ENCODE measurements at places on chromosomes 7 and 10.

DNA sequence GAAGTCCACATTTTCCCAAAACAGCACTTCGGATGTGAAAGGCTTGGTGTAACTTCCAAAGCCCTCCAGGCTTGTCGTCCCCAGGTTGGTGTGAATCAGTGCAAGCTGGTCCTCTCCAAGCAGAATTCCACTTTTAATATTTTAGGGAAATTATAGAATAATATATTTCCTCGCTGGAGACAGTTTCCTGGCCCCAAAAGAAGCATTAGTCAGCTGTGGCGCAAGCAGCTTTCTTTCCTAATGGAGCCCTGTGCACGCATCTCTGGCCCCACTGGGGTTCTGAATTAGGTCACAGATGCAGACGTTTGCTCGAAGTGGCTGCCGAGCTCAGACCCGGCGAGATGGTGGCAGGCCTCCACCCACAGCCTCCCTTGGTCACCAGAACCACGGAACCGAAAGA, 33.3 kb upstream of the MNX1 start:
- DNase-seq = no peak

DNA sequence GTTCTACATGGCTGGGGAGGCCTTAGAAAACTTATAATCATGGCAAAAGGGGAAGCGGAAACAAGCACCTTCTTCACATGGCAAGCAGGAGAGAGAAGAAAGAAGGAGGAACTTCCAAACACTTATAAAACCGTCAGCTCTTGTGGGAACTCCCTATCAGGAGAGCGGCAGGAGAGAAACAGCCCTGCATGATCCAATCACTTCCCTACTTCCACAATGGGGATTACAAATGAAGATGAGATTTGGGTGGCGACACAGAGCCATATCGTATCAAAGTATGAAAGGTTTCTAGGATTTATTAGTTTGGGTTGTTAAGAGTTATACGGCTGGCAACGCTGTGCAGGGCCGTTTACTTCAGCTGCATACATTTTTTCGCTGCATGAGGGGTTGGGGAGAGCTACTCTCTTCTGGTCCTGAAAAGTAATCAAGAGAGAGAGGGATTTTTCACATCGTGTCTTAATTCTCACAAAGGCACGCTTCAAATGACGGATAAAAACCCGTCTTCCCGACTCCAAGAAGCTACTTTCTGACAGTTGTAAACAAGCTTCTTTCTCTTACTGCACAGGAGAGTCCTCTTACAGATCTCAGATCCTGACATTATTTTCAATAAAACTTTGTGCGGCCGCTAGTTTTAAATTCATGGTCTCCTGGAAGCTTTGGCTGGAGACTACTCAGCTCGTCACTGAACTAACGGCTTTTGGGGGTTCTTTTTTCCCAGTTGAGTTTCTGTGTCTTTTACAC, 751 bp upstream of the GTPBP10 start:
- DNase-seq = peak; percentile 41

DNA sequence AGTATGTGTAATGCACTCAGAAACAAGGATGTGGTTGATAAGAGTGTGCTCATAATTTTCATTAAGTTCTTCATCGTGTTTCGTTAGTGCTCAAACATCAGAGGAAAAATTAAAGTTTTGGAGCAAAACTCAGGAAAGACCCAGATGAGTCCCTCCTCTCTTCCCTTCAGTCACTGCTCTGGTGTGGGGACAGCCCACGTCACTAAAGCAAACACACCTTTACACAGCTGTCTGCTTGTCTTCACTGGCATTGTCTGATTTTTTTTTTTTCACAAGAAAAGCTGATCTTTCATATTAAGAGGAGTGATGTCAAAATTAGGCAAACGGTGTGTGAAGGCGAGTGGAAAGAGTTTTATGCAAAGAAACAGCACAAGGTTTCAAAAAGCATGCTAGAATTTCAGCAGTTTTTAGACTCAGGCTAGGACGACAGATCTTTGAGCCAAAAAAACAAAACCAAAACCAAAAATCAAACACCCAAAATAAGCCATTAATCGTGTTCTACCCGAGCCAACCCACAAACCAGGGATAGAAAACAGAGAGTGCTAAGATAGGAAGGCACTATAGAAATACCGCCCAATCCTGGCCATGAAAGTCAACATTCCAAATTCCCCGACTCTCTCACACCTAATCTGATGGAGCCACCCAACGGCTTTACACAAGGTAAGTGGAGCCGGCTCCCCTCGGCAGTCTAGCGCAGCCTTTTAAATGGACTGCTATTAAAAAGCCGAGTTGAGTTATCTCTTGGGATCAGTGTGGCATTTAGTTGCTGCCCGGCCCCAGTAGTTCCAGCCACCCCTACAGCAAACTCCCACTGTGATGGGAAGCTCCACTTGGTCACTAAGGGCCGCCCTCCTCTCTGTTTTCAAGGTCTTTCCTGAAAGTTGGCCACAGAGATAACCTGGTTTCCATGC, 27.9 kb upstream of the GATA3 start:
- DNase-seq = no peak

DNA sequence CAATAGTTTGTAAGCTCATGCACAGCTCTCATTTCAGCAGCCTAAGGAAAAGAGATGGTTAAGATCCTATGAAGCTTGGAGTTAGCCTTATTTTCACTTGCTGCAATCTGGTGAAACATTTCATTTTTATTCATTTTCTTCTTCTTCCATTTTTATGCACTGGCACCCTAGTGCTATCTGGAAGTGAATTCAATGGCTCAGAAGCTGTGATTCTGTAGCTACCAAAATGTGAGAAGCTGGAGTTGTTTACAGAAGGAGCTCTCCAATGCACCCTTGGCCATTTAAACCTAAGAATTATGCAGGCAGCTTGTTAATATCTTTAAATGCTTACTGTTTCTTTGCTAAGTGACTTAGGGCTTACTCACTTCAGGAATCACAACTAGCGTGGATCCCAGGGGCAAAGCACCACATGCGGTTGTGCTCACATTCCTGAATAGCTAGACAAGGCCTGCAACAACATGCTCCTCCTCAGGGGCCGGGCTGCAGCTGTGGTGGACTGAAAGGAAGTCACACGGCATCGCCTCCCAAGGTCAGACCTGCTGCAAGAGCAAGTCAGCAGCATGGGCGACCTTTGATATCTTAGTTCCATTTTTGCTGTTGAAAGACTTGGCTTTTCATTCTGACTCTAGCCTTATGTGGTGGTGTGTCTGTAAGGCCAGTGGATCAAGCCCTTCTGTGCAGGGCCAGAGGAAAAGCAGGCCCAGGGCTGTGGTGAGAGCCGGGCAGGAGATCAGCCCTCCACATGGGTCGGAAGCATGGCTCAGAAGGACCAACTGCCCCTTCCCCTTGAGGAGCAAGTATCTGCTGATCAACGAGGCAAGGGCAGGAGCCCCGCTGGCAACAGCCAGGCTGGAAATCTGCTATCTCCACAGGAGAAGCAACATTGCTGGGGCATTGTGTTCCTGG, 91.9 kb upstream of the MBL2 start:
- DNase-seq = peak; percentile 83

- DNase-seq = no peak
Observed at GRCh38 chr7:45196374-45196773, 38.8 kb downstream of the RAMP3 start.

DNA sequence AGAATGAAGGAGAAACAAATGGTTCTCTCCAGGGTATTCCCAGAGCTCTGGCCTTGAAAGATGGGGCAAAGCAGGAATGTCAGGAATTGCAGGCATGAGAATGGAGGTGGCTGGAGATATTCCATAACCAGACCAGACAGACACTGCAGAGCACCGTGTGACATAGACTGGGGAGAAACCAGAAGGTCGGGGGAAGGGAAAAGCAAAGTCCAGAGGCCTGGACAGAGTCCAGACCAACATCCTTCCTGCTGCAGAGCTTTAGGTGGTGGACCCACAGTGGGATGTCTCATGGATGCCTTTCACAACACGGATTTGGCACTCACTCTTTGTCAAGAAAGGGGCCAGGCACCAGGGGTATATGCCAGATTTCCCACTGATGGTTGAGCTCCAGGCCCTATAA, 177.2 kb upstream of the INHBA start:
- peak; percentile 32 for DNase-seq

- DNase-seq = no peak
Observed at GRCh38 chr10:49310460-49310859, 11.5 kb downstream of the C10orf71 start.

GRCh38 chr10:45006276-45007030, 5.7 kb downstream of the ZNF22 start:
- no peak for DNase-seq

DNA sequence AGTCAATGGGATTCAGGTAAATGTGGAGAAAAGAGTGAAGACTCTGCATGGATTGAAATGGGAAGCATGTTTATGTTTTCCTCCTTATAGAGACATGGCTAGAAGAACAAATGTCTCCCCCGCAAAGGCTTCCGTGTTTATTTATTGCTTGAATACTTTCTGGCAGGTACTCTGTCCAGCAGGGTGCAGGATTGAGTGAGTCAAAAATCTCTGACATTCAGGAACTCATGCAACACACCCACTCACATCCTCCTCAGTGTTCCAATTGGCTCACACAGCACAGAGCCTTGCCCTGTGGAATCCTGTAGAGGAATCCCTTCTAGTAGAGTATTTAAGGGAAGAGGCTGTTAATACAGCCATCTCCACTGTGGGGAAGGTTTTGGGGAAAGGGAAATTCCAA, 290.3 kb upstream of the VWC2 start:
- no peak for DNase-seq

Measured in hepatocyte (in vitro differentiated cells).